ENCODE measurements at places on chromosomes 16 and 17.

DNA sequence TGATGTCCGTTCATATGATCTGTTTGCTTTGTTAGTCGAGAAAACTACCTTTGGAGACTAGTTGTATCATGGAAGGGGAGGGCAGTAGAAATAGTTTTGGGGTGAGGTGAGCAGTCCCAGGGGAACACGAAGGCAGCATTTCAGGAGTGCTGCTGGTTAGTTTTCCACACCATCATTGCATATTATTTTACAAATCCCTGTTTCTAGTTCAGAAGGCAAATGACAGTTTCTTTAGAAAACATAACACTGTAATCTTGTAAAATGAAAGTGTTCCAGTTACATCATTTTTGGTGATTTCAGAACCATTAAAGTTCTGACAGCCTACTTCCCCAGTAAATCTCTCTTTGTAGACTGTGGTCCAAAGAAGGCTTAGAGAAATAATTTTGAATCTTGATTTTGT, 25.4 kb downstream of the BANP start:
- no peak for DNase-seq

DNA sequence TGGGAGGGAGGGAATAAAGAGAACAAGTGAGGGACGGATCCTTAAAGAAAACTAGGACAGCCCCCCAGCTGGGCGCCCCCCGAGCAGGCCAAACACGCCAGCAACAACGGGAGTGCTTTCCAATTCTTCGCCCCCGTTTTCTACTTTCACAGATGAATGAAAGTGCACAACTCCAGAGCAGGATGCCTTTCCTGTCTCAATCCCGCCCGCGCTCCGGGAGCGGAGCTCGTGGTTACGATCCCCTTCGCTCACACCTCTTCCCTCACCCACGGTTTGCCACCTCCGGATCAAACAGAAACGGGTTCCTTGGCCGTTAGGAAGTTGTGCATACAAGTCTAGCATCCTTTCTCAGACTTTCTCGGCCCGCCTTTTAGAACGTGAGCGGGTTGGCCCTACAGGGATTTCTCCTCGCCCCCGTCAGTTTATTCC, 680 bp downstream of the SKA2 start:
- DNase-seq: no peak

GRCh38 chr16:11270602-11271162, 1.6 kb upstream of the TNP2 start:
- no peak for DNase-seq

GRCh38 chr16:89042711-89043551, 50.7 kb upstream of the ACSF3 start:
- no peak for DNase-seq

DNA sequence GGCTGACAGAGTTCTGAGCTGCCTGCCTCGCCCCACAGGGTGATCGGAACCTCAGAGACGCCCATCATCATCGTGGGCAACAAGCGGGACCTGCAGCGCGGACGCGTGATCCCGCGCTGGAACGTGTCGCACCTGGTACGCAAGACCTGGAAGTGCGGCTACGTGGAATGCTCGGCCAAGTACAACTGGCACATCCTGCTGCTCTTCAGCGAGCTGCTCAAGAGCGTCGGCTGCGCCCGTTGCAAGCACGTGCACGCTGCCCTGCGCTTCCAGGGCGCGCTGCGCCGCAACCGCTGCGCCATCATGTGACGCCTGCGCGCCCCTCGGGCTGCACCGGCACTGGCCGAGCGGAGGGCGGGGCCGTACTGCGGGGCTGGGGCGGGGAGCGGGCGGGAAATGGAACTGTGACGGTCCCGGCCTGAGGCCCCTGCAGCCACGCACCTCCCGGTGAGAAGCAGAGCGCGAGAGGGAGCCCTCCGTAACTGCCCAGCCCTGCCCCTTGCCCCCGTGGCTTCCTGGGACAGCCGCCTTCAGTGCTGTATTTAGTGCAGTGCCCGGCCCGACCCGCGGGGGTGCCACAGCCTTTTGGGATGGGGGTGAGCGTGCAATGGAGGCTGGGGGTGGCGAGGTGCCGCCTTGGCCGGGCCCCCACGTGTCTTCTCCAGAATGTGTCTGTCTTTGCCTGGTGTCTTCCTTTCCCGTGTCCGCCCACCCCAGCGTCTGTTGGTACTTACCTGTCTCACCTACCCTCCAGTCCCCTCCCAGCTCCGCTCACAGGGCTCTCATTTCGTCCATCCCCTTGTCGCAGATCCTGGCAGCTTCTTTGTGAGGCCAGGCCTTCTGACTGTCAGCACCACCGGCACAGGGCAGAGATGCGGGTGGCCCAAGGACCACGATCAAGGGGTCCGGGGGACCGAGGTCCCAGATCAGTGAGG, 9.8 kb downstream of the RASL10B start:
- no peak for DNase-seq

DNA sequence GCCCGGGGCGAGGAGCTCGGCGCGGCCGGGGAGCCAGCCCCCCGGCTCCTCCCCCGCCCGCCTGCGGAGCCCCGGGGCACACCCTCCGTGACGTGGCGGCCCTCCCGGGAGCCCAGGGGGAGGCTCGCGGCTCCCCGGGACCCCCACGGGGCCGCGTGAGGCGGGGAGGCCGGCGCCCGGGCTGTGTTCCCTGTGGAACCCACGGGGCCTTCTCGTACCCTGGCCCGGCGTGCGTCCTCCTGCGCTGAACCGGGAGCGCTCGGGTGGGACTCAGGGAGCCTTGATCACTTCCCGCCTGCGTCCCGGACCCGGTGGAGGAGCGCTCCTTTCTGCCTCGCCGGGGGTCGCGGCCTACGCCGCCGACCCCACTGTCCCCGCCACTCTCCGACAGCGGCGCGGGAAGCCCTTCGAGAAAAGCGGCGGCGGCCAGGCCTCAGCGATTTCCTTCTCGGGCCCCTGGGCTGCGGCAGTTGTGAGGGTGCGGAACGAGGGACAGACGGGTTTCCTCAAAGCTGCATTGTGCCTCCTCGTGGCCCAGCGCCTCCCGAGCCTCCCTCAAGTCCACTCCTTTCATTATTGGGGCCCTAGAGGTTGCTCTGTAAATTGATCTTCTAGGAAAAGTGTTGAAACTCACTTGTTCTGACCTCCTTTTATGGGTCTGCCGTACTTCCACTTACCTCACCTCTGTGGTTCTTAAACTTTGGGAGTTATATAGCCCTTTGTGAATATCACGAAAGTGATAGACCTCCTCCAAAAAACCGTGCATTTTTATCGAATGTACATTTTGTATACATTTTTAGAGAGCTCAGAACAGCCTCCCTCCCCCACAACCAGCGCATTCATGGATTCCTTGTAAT, 597 bp downstream of the LIG3 start:
- peak; percentile 53 for DNase-seq

- DNase-seq: peak; percentile 5
Observed at GRCh38 chr17:40813804-40814203, 8.6 kb downstream of the KRT10 start.

- DNase-seq: no peak
Observed at GRCh38 chr16:14958323-14958600, 16.6 kb upstream of the PDXDC1 start.
